ENCODE measurements at places on chromosomes 3 and 15.

- no peak for DNase-seq
These were observed 94.8 kb downstream of the CACNA1D start for GRCh38 chr3:53589201-53589600.

GRCh38 chr3:129601713-129602112, 4.8 kb downstream of the PLXND1 start:
- DNase-seq: no peak

DNA sequence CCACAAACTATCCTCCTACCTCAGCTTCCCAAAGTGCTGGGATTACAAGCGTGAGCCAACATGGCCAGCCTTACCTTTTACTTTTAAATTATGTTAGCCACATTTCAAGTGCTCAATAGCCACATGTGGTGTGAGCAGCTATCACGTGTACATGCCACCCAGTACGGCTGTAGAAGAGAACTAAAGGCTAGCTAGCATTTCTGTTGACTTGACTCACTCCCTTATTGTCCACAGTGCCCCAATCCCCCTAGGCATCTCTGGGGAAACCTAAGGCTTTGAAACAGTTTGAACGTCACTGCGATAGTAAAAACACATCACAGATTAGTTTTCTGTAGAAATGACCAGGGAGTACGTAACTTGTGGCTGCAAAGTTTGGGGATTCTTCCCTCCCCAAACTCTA, 12.0 kb downstream of the C15orf40 start:
- DNase-seq: no peak

DNA sequence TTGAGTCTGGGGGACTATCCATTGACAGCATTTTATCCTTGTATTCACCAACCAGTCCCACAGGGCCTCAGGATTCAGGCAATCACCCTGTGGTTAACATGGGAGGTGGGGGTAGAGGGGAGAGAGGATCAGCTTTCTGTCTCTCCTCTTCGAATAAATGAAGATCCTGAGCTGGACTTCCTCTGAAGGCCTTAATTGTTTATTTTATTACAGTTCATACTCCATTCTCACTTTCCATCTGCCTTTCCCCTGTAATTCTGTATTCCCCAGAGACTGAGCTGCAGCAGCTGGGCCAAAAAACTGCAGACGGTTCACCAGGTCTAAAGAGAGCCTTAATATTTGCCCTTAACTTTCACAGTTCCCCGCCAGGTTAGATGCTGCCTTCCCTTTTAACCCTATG, 11.9 kb downstream of the TAGLN3 start:
- DNase-seq: no peak

DNA sequence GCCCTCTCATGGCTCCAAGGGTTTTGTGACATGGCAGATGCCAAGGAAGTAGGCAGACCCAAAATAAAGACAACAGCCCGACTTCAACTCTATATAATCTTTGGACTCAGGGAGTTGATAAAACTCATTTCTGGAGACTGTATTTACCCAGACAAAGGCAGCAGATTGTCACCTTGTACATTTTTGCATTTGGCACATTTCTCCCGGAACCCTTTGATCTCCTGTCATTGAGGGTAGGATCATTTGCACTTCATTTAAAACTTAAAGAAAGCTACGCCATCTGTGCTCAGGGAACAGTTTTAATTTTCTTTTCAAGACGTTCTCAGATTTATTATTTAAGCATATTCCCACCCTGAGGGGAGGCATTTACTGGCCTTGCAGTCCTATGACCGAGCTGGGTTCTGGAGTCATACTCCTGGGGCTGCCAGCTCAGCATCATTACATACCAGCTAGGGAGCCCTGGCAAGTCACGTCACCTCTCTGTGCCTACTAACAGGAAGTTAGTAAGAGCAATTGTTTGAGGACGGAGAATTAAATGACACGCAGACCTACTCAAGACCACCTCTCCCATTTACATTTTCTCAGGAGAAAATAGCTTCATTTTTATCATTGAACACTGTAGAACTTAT, 5.9 kb downstream of the CDCP1 start:
- no peak for DNase-seq
